Non-pigmented ciliary epithelial cell (primary cell): ENCODE measurements at places on chromosomes 13 and 19.

GRCh38 chr19:35988824-35989223, 6.2 kb upstream of the SDHAF1 start:
- DNase-seq, result no peak

DNA sequence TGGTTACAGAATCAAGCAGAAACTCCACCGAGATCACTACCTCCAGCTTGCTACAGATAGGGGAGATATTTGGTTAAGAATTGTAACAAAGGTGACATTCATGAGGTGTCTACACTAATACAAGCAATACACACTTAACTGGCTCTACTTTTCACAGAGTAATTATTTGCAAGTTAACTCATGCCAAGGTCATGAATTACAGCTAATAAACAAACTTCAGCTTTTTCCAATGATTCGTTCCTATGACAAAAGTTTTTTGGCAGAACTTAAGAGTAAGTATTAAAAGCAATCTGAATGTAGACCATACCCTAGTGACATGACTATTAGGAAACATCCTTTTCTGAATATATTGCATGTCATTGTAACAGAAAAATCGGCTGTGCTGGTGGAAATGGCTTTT, 72.1 kb downstream of the LHFPL6 start:
- no peak for DNase-seq

GRCh38 chr13:73248711-73249580, 190.1 kb downstream of the KLF5 start:
- no peak for DNase-seq

GRCh38 chr13:47696674-47697073, 304.4 kb downstream of the SUCLA2 start:
- DNase-seq, result no peak

DNA sequence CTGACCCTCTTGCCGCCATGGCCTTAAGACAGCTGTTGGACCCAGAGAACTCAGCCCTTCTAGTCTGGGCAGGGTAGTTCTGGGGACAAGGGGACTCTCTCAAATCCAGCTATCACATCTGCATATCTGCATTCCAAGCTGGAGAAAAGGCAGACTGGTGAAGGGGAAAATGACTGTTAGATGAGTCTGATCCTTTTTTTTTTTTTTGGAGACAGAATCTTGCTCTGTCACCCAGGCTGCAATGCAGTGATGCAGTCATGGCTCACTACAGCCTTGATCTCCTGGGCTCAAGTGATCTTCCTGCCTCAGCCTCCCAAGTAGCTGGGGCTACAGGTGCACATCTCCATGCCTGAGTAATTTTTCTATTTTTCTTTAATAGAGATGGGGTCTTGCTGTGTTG, 114.3 kb downstream of the SIPA1L3 start:
- DNase-seq, result no peak

GRCh38 chr13:95301968-95302393, 730 bp upstream of the ABCC4 start:
- DNase-seq, result no peak

DNA sequence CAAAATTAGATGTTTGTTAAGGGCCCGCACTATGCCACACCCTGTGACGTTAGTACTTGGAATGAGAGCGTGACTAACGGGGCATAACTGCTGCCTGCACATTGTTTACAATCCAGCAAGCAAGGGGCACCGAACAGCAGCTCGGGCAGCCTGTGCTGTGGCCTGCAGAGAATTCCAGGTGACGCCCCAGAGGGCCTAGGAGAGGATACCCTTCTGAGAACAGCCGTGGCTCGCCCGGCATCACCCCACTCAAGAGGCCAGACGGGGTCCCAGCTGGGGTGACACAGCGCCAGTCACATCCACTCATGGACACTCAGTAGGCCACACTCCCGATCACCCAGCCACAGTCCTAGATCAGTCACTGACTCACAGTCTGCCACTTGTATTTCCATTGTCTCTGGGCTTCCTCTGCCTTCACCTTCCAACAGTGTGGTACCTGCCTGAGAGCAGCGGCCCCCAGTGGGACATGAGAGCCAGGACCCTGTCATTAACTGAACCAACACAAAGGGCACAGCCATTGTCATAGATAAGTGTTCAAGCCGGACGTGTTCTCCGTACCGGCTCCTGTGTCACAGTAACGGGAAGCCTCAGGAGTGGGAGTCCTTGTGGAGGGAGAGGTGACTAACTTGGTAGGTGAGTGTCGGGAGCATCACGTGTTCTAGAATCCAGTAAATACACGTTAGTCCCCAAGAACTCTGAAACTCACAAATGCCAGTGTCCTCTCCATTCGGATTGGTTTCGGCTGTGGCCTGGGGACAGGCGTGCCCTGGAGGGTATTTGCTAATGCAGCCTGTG, 7.5 kb downstream of the ZNF331 start:
- no peak for DNase-seq

DNA sequence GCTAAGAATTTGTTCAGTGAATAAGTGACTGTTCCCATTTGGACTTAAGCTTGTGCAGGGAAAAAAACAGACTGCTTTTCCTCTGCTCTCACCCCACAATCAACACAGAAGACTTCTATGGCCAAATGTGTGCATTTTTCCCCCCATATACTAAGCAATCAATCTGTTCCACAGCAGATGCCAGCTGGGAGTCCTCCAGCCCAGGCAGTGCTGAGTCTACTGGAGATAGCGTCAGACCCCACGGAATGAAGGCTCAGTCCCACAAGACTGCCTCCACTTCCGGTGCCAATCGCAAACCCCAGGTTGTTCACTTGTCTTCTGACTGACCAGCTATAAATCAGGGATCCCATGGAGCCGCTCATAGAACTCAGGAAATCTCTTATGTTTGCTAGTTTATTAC, 69.5 kb upstream of the ANKRD10 start:
- no peak for DNase-seq

- DNase-seq, result no peak
Observed at GRCh38 chr19:44452367-44452766, 4.1 kb upstream of the ZNF229 start.

DNA sequence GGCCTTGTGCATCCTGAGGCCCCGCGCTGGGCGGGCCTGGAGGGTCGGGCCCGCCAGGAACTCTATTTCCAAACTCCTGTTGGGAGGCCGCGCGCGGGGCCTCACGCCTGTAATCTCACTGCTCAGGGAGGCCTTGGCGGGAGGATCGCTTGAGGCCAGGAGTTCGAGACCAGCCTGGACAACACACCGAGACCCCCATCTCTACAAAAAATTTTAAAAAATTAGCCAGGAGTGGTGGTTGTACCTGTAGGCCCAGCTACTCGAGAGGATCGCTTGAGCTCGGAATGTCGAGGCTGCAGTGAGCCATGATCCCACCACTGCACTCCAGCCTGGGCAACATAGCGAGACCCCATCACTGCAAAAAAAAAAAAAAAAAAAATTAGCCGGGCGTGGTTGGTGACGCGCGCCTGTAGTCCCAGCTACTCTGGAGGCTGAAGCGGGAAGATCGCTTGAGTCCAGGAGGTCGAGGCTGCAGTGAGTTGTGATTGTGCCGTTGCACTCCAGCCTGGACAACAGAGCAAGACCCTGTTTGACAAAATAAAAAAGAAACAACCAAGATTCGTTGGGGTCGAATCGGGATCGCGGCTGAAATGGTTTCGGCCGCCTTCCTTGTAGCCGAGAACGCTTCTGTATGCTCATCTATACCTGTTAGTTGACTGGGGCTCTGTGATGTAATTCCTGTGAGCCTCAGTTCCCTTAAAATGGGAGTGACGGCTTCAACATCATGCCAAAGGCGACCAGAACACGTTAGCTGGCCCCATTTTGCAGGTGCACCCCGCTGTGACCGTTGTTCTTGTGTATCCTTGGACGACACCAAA, 636 bp downstream of the SF3A2 start:
- DNase-seq, result no peak

DNA sequence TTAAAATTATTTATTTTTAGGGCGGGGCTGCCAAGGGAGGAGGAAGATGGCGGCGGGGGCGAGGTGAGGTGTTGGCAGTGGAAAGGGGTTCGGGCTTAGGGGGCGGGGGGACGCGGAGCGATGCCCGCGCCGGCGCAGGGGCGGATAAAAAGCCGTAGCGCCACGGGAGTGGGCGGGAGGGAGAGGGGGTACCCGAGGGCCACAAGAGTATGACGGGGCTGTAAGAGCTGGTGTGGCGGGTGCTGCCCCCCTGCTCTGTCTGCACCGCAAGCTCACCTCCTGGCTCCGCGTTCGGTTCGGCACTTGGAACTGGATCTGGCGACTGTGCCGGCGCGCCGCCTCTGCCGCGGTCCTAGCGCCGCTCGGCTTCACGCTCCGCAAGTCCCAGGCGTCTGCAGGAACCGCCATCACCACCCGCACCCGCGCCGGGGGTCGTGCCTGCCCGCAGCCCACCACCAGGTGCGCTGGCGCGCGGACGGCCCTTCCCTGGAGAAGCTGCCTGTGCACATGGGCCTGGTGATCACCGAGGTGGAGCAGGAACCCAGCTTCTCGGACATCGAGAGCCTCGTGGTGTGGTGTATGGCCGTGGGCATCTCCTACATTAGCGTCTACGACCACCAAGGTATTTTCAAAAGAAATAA, 265.2 kb upstream of the SGCG start:
- no peak for DNase-seq

DNA sequence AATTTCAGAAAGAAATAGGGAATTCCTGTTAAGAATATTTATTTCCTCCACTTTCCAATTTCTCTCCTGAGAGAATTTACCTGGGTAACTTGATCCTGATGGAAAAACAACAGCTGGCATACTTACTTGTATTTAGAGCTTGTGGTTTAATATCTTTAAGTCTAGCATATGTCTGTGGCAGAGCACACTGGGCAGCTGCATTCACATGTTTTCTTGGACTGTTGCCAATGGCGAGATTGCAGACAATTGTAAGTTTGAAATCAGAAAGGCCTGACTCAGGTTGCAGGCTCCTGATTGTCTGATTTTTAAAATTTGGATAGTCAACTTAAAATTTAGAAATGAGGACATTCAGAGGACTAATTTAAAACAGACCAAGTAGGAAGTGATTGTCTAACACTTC, 66.9 kb downstream of the NHLRC3 start:
- no peak for DNase-seq

DNA sequence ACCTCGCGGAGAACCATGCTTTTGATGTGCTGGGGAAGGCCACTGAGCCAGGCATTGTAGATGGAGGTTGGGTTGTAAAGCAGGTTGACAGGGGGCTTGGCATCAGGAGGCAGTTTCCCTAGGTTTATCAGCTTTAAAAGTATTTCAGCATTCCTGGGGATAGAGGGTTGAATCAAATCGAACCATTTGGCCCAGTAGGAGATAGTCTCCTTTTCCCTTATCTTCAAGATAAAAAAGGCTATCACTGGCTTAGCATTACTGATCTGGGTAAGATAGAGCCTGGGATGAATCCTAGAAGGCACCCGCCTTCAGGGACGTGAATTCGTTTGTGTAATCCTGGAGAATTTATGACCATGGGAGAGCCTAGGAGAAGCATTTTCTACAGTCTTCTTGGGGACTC, 30.6 kb downstream of the SLC6A16 start:
- DNase-seq, result no peak

GRCh38 chr13:74438901-74439300, 304.7 kb upstream of the KLF12 start:
- DNase-seq, result no peak

DNA sequence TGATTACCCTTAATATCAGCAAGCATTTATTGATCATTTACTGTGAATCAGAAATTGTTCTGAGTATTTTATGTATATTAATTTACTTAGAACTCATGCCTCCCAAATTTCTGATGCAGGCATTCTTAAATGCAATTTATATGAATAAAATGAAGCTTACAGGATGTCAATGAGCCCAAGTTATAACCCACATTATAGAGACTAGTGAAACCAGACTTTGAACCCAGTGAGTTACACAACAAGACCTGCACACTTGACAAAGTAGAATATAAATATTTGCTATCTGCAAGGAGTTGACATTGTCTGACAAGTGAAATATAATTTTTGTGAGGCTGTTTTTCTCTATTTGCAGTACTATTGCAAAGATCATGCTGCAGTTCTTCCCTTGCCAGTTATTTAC, 656.0 kb downstream of the GPC5 start:
- DNase-seq, result no peak

- DNase-seq, result no peak
Observed at GRCh38 chr19:51811344-51811743, 16.4 kb downstream of the FPR3 start.

DNA sequence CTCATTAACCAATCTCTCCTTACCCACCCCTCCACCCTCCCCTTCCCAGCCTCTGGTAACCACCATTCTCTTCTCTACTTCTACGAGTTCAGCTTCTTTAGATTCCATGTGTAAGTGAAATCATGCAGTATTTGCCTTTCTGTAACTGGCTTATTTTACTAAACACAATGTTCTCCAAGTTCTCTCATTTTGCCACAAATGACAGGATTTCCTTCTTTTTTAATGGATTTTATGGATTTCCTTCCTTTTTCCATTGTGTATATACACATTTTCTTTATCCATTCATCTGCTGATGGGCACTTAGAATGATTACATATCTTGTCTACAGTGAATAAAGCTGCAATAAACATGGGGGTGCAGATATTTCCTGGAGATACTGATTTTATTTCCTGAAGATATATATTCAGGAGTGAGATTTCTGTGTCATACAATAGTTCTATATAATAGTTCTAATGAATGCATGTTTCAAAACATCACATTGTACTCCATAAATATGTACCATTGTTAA, 20.2 kb downstream of the KCTD12 start:
- no peak for DNase-seq

- DNase-seq, result no peak
Observed at GRCh38 chr19:31337008-31337914, 12.0 kb downstream of the TSHZ3 start.

GRCh38 chr13:30241532-30241931, 65.8 kb downstream of the KATNAL1 start:
- DNase-seq, result no peak

DNA sequence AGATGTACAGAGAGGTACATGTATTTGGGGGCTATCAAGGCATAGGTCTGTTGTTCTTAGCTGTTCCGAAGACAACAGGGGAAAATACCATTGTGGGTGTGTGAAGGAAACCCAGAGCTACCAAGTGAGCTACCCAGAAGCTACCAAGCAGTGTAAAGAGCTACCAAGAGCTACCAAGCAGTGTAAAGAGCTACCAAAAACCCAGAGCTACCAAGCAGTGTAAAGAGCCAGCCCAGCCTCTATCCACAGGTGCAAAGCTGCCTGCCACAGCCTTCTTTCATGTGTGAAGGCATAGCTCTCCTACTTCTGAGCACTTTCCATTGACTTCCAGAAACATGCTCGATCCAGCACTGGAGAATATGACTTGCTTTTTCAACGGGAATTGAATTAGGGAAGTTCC, 145.7 kb downstream of the AKAP11 start:
- no peak for DNase-seq

GRCh38 chr13:78662467-78662866, 3.5 kb upstream of the OBI1 start:
- DNase-seq, result no peak

GRCh38 chr13:31824705-31825517, 85.6 kb downstream of the RXFP2 start:
- DNase-seq, result no peak
